Stimulated activated CD8-positive, alpha-beta memory T cell treated with anti-CD3 and anti-CD28 coated beads, Interleukin-12 subunit alpha, Interleukin-12 subunit beta, amount 100 ng/mL, for 1 hour (primary cell): ENCODE measurements at places on chromosomes 12 and 14.

DNA sequence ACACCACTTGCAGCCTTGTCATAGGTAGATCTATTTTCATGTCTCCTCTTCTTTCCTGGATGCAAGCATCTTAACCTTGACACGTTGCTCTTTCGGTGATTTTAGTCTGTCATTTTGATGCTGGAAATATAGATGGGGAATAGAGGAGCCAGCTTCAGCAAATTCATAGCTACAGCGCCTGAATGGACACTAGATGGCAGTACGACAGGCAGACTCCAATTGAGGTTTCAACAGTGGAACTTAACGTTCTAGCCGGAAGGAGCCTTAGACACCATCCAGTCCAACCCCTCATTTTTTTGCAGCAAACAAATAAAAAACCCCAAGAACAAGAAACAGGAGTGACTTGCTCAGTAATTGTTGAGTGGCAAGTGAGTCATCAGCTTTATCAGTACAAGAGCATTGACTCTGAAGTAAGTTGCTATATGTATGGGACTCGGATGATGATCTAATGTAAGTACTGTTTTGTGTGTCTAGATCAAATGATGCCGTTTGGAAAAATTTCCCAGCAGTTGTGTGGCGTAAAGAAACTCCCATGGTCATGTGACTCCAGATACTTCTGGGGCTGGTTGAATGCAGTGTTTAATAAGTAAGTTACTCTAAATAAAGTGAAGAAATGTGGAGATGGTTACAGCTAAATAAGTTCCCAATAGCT is 9.0 kb downstream of the DMAC2L start:
- peak; percentile 44 for DNase-seq

DNA sequence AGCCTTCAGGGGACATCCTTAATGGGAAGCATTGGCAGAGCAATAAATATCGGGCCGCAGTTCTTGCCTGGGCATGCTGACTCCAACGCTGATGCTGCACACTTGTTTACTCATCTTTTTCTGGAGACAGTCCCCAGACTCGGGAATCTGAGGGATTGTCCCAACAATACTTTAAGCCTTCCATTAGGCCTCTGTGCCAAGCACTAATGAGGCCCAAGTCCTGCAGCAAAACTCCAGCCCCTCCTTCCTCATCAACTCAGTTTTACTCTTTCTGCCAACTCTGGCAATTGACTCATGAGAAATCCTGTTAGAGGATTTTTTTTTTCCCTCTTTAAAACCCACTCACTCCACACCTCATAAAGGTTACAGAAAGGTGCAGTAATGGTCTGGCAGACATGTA is 233.4 kb upstream of the PELI2 start:
- no peak for DNase-seq

GRCh38 chr12:47946413-47947323 is 16.7 kb upstream of the TMEM106C start:
- DNase-seq: no peak

GRCh38 chr12:16072678-16073077 is 161.5 kb downstream of the DERA start:
- no peak for DNase-seq

GRCh38 chr12:14950421-14950820 is 11.0 kb downstream of the ARHGDIB start:
- no peak for DNase-seq

- DNase-seq: no peak
Measured at GRCh38 chr14:101019990-101020710, 116.6 kb upstream of the RTL1 start.
